Kidney epithelial cell (primary cell): ENCODE measurements at places on chromosomes 12 and 14.

- DNase-seq = no peak
These were observed 22.3 kb downstream of the B4GALNT3 start for GRCh38 chr12:482061-482460.

- no peak for DNase-seq
These were observed 333 bp upstream of the KCNA1 start for GRCh38 chr12:4909410-4909733.

DNA sequence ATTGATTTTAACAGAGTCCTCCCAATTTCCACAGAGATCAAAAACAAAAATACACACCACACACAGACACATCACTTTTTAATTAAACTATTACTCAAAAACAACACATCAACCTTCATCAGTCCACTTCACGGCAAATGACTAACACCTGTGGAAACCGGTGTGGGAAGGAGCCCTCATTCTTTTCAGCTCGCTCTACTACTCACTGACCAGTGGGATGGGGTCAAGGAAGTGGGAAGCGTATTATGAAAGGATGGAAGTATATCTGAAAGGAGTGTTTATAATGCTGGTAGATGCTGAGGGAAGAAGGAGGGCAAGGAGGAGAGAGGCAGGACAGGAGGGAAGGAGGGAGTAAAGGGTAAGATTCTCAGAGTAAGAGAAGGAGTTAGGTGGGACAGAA, 156.5 kb downstream of the EPS8 start:
- no peak for DNase-seq

GRCh38 chr12:526089-526488, 66.3 kb downstream of the B4GALNT3 start:
- no peak for DNase-seq

- no peak for DNase-seq
These were observed 15.5 kb upstream of the CYP46A1 start for GRCh38 chr14:99668307-99669295.

- no peak for DNase-seq
These were observed 59.9 kb downstream of the ZFYVE21 start for GRCh38 chr14:103775506-103775905.

DNA sequence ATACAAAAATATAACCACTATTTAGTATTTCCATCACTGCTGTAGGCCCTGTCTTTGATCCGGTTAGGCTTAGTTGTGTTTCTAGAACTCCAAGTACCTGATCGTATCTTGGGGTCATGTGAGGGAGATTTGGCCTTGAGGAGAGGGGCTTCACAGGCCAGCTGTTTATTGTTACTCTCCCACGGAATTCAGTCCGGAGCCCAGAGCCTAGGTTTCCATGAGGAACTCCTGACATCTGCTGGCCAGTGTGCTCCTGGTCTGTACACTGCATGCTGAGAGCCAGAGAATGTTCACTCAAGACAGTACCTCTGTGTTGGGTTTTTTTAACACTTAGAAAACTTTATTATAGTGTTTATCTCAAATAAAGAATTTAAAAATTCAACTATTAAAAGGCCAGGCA, 341.0 kb upstream of the TMEM132C start:
- DNase-seq = no peak
